ENCODE measurements at places on chromosomes 5 and 9. TPM values are rescaled to one million over a fixed set of nuclear protein-coding genes. Genes with fewer than 3 reads are reported as not detected.

- DNase-seq, result no peak
These were observed 411.7 kb upstream of the SLC24A2 start for GRCh38 chr9:20200581-20200980.

GRCh38 chr5:55485073-55485472 is 49.7 kb downstream of the PLPP1 start:
- DNase-seq, result no peak

GRCh38 chr5:142979636-142980035 is 209.5 kb downstream of the ARHGAP26 start:
- DNase-seq, result no peak

The TLX3 gene
- not detected for total RNA-seq

The CFAP77 gene
- total RNA-seq, result 0.48 TPM

The CDHR2 gene
- total RNA-seq, result 0.34 TPM

The GRM6 gene
- total RNA-seq, result not detected

The PCDHA10 gene
- 6.1 TPM for total RNA-seq

The ELOVL7 gene
- total RNA-seq, result 0.47 TPM

All from osteocyte (in vitro differentiated cells).